SJSA1 (cell line): ENCODE measurements at places on chromosomes 5 and 9. TPM values are rescaled to one million over a fixed set of nuclear protein-coding genes. Genes with fewer than 3 reads are reported as not detected.

Gene UGT3A2
- total RNA-seq: not detected in 2 replicates

Gene TAF11L2
- total RNA-seq: not detected in 2 replicates

Gene PCDHGB3
- total RNA-seq: 1.1 TPM in 1 of 2 replicates, not detected in the other

Gene KCNV2
- not detected in 2 replicates for total RNA-seq

Gene FAM81B
- not detected in 2 replicates for total RNA-seq

Gene CTXN3
- total RNA-seq: not detected in 2 replicates

Gene TXNDC8
- total RNA-seq: not detected in 2 replicates

Gene STPG3
- total RNA-seq: not detected in 2 replicates

Gene FCN2
- total RNA-seq: not detected in 2 replicates

Gene DMGDH
- 0.03 TPM in 1 of 2 replicates, not detected in the other for total RNA-seq

Gene PPWD1
- 35.7 and 44.4 TPM in 2 replicates for total RNA-seq

Gene HTR4
- total RNA-seq: not detected in 2 replicates

Gene FOXD4
- 0.24 TPM in 1 of 2 replicates, not detected in the other for total RNA-seq

Gene MEIKIN
- total RNA-seq: not detected in 2 replicates

Gene SPATA31A3
- not detected in 2 replicates for total RNA-seq

Gene JMY
- 2.3 and 2.9 TPM in 2 replicates for total RNA-seq

Gene RAB3C
- total RNA-seq: not detected in 2 replicates

Gene ARAP3
- total RNA-seq: 7.6 and 8.1 TPM in 2 replicates

Gene SVEP1
- not detected in 2 replicates for total RNA-seq

Gene PAEP
- total RNA-seq: not detected in 2 replicates

Gene GPR21
- not detected in 2 replicates for total RNA-seq

Gene CARTPT
- not detected in 2 replicates for total RNA-seq

Gene IFNA2
- total RNA-seq: not detected in 2 replicates

Gene GPX3
- 10.5 and 12.2 TPM in 2 replicates for total RNA-seq

Gene FAM221B
- not detected in 2 replicates for total RNA-seq

Gene FGFR4
- 1.3 and 4.1 TPM in 2 replicates for total RNA-seq

Gene TMEFF1
- 1.3 and 9.3 TPM in 2 replicates for total RNA-seq
